NCI-H2171 (cell line): ENCODE measurements at places on chromosomes 2 and 18.

GRCh38 chr18:22314420-22314819 is 103.3 kb downstream of the CTAGE1 start:
- no peak for DNase-seq

- no peak for DNase-seq
Measured at GRCh38 chr2:226698671-226699070, 100.9 kb downstream of the IRS1 start.

DNA sequence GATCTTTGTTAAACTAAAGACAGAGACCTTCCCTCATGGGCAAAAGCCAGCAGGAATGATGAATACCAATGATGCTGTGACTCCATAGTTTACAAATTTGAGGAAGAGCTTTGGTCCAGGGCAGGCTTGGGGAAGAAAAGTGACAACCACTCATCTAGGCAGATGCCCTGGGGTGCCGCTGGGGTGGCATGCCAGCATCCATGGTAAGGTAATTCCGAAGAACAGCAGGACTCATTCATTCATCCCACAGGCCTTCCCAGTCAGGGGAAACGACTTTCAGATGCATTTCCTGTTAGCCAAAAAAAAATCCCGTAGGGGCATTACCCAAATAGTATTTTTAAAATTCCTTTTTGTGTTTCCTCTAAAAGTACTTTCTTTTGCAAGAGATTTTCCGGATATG is 180.7 kb upstream of the SERPINE2 start:
- DNase-seq = no peak

DNA sequence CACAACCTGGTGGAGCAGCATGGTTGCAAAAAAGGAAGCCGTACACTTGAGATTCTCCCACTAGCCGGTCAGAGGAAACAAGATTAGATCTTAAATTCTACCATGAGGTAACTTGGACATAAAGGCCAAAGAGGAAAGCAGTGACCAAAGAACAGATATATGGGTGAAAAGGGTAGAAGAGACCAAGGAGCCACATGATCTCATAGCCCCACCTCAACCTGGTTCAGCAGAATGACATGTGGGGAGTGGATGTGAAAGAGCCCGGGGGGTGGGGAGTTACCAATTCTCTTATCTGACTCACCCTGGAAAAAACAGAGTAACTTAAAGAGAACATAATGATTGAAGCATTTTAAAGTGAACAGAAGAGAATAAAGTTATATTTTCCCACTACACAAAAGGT is 683.0 kb downstream of the DSC3 start:
- DNase-seq = no peak

DNA sequence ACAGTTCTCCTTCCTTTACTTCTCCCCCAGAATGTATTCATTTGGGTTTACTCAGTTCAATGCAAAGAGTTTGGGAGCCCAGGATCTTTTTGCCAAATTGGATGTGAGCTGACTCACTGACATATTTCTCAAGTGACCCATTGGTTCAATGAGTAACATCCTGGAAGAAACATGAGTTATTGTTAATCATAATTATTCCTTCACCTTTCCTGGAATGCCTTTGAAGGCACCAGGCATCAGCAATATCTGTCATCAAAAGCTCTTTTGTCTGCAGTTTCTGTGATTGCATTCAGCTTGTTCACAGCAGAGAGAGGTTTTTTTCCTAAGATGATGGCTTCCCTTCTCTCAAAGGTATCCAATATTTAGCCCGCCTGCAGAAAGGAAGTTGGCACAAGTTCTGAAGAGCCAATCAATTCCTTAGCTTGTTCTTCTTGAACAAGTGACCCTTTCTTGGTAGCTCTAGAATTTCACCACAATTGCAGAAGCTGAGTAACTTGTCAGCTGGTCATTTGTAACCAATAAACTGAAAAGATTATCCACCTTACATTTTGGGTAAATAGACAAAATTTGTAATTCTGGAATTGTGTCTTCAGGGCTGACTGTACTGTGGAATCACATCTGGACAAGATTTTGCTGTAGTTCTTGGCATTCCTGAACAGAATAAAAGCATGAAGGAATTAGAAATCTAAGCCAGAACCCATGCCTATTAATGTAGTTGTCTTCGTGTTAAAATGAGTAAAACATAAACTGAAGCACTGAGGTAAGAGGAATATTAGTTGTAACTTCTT is 72.2 kb upstream of the TMEM17 start:
- DNase-seq = no peak

GRCh38 chr2:120319123-120319522 is 26.8 kb upstream of the INHBB start:
- DNase-seq = no peak

- peak; percentile 2 for DNase-seq
Measured at GRCh38 chr2:121707344-121707919, 29.2 kb downstream of the NIFK start.

DNA sequence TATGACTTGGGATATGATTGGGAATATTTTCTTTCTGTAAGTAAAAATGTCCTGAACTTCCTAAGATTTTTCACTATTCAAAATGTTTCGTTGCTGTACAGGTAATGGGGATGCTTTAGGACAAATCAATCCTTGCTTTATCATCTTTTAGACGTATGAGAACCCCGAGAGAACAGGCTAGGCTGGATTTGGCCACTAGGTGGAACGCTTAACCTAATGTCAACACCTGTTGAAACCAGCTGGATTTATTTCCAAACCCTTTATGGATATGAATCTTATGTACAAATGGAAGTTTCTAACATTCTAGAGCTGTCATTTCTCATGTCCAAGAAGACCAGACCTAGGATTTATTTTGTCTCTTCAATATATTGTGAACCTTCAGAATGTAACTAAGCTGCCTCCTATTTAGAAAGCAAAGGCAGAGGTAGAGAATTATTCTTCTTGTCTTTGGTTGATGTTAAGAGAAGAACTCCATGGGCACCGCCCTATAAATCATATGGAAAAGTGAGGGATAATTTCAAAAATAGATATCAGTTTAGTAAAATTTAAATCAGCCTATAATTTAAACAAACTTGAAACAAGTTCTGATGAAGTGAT is 96.7 kb downstream of the PMAIP1 start:
- DNase-seq = peak; percentile 58

GRCh38 chr2:160406591-160407392 is 86.8 kb downstream of the RBMS1 start:
- DNase-seq = peak; percentile 6

GRCh38 chr2:18763338-18763737 is 174.0 kb upstream of the NT5C1B start:
- no peak for DNase-seq

DNA sequence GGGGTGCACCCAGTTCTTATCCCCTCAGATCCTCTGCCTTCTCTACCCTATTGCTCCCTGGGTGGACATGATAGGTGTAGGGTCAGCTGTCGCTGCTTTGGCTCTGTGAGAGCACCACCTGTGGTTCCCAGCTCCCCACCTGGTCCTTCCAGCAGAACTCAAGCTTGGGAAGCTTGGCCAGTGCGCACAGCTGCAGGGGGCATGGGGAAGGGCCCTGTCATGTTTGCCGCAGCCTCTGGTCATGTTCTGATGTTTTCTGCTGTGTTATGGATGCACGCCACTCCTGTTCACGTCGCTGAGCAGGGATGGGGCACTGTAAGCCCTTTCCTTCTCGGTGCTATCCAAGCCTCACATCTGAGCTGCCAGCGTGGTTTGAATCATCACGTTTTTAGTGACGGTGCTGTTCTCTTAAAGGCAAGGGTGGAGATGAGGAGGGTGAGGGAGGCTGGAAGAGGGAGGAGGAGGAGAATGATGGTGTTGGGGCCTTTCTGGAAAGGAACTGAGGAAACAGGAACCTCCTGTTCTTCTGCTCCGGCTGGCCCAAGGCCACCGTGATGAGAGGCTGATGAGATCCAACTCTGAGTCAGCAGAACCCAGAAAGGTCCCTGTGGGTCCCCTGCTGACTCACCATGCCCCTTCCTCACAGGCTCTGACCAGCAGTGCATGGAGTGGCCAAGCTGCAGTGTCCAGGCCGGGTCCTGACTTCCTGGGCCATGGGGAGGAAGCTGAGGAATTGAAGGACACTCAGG is 78.0 kb downstream of the LIPG start:
- no peak for DNase-seq

GRCh38 chr2:229974266-229974665 is 52.0 kb downstream of the FBXO36 start:
- no peak for DNase-seq

- DNase-seq = no peak
Measured at GRCh38 chr2:229243890-229244560, 27.1 kb downstream of the PID1 start.

- DNase-seq = no peak
Measured at GRCh38 chr2:45855374-45855773, 203.9 kb downstream of the PRKCE start.

- no peak for DNase-seq
Measured at GRCh38 chr2:45851111-45851510, 199.6 kb downstream of the PRKCE start.

DNA sequence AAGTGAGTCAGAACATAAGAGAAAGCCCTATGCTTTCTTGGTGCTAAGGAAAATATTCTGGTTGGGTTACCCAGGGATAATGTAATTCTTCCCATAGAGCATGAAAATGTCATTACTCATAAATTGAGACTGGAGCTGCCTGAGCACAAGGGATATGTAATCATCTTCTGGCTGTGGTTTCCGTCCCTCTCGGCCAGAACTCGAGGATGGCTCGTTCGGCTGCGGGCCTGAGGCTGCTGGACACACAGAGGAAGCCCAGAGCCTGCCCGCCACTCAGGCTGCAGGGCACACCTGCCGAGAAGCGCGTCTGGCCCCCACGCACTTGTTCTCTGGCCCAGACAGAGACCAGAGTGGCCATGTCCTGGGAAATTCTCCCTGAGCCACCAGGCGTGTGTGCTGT is 104.9 kb downstream of the ASAP2 start:
- DNase-seq = no peak

DNA sequence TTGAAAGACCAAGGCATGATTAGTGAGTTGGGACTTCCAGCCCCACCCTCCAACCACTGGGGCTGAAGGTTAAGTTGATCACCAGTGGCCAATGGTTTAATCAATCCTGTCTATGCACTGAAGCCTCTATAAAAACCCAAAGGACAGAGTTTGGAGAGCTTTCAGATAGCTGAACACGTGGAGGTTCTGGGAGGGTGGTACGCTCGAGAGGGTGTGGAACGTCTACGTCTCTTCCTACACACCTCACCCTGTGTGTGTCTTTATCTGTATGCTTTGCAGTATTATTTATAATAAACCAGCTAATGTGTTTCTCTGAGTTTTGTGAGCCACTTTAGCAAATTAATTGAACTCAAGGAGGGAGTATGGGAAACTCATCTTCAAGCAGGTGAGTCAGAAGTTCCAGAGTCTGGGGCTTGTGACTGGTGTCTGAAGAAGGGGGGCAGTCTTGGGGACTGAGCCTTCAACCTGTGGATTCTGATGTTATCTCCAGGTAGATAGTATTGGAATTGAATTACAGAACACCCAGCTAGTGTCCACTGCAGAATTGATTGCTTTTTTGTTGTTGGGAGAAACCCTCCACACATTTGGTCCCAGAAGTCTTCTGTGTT is 20.3 kb downstream of the ACTR3 start:
- DNase-seq = no peak

DNA sequence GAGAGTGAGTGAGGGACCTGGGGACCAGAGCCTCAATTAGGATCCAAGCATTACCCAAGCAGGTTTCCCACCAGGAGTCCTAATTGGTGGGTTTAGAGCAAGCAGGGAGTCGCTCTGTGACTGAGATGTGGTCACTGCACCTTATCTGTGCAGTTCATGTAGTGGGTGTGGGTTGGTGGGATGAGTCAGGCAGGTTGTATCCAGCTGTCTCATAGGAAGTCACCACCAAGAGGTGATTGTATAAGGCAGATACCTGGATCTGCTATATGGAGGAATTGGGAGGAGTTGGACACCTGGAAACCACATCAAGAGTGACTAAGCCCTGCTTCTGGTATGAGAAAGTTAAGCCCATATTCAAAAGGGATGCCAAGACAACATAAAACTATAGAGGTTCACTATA is 106.8 kb downstream of the ARHGAP28 start:
- no peak for DNase-seq

DNA sequence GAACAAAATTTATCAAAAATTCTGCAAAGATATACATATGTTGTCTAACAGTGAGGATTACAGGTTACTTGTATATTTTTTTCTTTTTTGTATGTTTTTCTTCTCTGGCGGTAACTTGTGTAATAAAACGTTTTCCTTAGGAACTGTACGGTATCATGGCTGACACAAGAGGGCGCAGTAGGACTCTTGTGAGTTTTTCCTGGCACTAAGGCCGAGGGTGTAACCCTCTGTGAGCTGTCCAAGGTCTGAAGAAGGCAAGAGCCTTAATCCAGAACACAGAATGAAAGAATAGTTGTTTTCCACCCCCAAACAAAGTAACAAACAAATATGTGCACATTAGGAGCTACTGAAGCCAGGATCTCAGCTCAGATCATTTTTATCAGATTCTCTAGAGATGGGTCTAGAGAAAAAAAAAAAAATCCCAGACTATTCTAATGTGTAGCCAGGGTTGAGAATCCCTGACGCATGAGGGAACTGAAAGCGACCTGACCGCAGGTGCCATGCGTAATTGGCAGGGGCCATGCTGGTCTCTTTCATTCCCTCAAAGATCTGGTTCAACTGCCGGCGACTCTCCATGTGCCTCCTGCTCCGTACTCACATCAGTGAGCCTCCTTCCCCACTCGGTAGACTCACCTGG is 27.0 kb downstream of the TMEM200C start:
- peak; percentile 45 for DNase-seq

DNA sequence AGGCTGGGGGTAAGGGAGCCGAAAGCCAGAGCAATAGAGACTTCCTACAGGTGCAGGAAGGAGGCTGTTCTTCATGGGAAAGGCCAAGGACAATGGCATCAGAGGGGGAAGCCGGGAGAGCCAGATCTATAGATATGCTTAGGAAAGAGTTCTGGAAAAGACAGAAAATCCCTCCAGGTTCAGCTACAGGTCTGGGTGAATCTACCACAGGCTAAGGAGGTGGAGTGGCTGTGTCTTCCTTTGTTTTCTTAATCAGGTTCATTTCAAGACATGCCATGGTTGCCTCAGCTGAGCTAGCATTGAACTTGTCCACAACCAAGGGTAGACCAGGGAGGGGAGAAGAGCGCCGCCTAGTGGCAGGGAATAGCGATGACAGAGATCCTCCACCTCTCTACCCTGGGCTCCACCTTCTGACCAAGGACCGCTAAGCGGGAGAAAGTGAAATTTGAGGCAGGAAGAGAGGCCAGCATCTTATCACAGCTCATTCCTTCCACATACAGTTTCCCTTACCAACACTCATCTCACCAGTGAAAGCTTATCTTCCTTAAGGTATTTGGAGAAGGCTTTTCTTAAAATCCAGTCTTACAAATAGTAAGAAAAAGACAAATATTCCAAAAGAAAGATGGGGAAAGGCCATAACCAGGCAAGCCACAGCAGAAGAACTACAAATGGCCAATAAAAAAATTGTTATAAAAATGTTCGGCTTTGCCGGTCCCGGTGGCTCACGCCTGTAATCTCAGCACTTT is 74.2 kb downstream of the VIT start:
- DNase-seq = no peak

- DNase-seq = no peak
Measured at GRCh38 chr18:25125680-25126079, 226.3 kb downstream of the ZNF521 start.

DNA sequence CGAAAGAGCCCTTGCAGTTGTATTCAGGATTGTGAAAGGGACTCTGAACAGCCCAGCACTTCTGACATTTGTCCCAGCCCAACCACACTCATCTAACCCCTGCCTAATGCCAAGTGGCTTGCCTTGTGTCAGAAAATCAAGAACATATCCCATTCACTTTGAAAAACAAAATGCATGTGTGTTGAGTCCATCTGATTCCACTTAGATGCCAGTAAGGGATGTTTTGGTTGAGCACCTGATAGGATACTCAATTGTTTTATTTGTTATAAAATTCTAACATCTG is 776.8 kb downstream of the BCL11A start:
- no peak for DNase-seq
